ENCODE measurements at places on chromosomes 7 and 10.

- DNase-seq, result no peak
Observed at GRCh38 chr7:144957998-144958397, 122.1 kb upstream of the TPK1 start.

GRCh38 chr10:101691081-101691480 lies 3.9 kb downstream of the FBXW4 start:
- DNase-seq, result no peak

- no peak for DNase-seq
Observed at GRCh38 chr7:23065974-23066373, 39.6 kb upstream of the KLHL7 start.

GRCh38 chr10:133379801-133380666 lies 972 bp downstream of the PAOX start:
- no peak for DNase-seq

Measured in adipocyte (in vitro differentiated cells).